IPS-NIHi11 (cell line): ENCODE measurements at places on chromosomes 5 and 9.

GRCh38 chr9:81628897-81629296 lies 60.5 kb downstream of the TLE1 start:
- no peak for DNase-seq

- DNase-seq: peak; percentile 86
Measured at GRCh38 chr5:170633235-170634081, 129.6 kb downstream of the KCNIP1 start.

GRCh38 chr9:129394061-129394885 lies 216.2 kb upstream of the IER5L start:
- no peak for DNase-seq

DNA sequence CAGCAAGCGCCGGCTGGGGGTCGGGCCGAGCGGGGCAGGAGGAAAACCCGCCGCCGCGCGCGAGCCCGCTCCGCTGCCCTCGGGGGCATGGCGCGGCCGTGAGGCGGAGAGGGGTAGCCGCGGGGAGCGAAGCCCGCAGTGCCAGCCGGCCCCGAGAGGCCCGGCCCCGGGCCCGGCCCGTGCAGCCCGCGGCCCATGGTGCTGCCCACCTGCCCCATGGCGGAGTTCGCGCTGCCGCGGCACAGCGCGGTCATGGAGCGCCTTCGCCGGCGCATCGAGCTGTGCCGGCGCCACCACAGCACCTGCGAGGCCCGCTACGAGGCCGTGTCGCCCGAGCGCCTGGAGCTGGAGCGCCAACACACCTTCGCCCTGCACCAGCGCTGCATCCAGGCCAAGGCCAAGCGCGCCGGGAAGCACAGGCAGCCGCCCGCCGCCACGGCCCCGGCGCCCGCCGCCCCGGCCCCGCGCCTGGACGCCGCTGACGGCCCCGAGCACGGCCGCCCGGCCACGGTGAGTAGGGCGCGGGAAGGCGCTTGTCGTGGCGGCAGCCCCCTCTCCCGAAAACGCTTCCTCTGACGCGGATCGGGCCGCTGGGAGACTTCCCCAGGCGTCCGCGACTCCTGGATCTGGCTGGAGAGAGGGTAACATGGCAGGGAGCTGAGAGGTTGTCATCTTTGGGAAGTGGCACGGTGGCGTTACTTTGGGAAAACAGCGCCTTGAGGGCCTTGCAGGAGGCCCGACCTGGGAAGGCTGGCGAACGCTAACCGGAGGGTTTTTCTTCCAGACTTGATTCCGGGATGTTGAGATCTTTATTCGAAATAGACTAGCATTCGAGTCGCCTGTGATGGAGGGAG lies 523 bp downstream of the MAML1 start:
- peak; percentile 74 for DNase-seq

DNA sequence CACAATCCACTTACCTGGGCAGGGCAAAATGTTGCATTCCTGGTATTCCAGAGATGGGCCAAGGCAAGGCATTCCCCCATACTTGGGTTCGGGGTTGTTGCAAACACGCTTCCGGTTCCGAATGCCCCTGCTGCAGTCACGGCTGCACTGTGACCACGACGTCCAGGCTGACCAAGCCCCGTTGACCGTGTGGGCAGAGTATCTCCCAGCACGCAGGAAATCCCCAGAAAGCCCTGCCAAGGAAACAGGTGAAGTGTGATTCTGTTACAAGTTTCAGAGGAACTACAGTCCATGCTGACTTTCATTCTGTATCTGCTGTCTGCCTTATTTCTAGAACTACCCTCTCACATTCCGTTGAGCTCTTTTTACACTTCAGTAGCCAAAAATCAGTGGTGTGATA lies 483.0 kb downstream of the SEMA5A start:
- no peak for DNase-seq

GRCh38 chr9:68763104-68763503 lies 58.1 kb downstream of the PIP5K1B start:
- DNase-seq: no peak
